Endothelial cell of umbilical vein (primary cell): ENCODE measurements at places on chromosomes 6 and 20. TPM values are rescaled to one million over a fixed set of nuclear protein-coding genes. Genes with fewer than 3 reads are reported as not detected.
A peak's percentile ranks its signal among the peaks of the same experiment; 100 is the strongest.

GRCh38 chr20:52031206-52031562 lies 160.4 kb downstream of the ZFP64 start:
- DNase-seq: no peak

Gene CLVS2
- total RNA-seq: not detected in 2 replicates

Gene GPRC6A
- not detected in 2 replicates for total RNA-seq

Gene ANGPT4
- not detected in 2 replicates for total RNA-seq

Gene TXLNB
- 0.18 and 0.28 TPM in 2 replicates for total RNA-seq

Gene CRISP3
- not detected in 2 replicates for total RNA-seq

DNA sequence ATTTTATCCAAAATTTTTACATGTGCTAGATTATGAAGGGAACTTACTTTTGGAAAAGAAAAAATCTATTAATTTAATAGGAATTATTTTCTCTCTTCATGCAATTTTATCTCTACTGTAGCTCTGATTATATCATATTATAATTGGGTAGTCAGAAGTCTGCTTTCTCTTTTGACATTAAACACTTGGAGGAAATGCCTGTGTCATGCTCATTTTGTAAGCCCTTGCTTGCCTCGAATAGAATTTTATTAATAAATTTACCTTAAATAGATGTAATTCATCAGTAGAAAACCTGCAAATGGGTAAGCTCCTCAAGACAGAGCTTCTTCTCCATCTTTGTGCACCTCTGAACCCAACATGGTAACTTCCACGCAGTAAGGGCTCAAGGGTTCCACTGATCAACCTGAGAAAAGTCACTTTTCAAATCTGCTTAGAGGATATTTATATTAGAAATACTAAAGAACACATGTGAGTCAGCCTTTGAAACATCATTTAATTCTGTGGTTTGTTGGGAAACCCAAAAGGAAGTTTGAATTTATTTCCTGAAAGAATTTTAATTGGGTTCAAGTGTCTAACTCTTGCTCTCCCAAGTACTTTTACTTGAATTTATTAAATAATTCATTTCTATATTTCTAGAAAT lies 266.0 kb downstream of the ALDH8A1 start:
- no peak for DNase-seq

Gene JAG1
- total RNA-seq: 31.7 and 37.0 TPM in 2 replicates

GRCh38 chr6:36150283-36150682 lies 20.0 kb downstream of the MAPK13 start:
- DNase-seq: no peak

DNA sequence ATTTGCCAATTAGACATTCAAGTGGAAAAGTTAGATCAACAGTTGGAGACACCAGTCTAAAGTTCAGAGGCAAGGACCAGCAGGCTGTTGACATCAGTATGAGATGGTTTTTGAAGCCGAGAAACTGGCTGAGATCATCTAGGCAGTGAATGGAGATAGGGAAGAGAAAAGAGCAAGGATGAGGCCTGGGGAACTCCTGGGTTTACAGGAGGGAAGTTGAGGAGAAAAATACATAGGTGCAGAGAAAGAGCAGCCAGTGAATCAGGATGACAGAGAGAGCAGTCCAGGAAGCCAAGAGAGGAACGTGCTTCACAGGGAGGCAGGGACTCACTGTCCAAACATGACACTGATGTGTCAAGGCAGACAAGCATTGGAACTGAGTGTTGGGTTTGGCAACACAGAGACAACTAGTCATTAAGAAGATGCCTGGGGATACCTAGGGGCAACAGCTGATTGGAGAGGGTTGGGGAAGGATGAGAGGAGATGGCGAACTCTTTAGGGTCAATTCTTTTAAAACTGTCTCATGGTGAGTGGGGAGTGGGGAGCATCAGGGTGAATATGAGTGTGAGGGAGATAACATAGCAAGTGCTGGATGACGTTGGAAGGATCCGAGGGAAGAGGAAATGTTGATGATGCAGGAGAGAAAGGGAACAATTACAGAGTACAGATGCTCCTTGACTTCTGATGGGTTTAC lies 13.2 kb upstream of the SALL4 start:
- no peak for DNase-seq

- peak; percentile 65 for DNase-seq
Observed at GRCh38 chr6:52390361-52390727, 28.4 kb downstream of the PAQR8 start.

GRCh38 chr6:1039746-1040145 lies 272.2 kb upstream of the FOXQ1 start:
- DNase-seq: no peak

Gene CST2
- total RNA-seq: not detected in 2 replicates

- no peak for DNase-seq
Observed at GRCh38 chr6:53115741-53116140, 32.9 kb downstream of the GCM1 start.

DNA sequence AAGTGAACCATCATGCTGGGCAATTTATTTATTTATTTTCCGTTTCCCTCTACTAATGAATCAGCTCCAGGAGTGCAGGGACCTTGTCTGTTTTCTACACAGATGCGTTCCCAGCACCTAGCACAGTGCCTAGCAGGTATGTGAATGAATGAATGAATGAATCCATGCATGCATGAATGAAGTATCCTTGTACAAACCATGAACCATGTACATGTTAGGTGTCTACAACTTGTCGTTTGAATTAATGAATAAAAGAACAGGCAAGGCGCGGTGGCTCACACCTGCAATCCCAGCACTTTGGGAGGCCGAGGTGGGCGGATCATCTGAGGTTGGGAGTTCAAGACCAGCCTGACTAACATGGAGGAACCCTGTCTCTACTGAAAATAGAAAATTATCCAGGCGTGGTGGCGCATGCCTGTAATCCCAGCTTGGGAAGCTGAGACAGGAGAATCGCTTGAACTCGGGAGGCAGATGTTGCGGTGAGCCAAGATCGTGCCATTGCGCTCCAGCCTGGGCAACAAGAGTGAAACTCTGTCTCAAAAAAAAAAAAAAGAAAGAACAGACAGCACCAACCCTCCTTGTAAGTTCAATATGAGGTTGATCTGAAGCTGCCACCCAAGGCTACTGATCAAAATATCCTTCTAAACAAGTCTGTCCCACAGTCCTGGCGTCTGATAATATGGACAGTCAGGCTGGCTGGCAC lies 27.3 kb upstream of the SLC9A8 start:
- DNase-seq: no peak

GRCh38 chr6:138765896-138766655 lies 7.5 kb upstream of the CCDC28A start:
- peak; percentile 64 for DNase-seq

- no peak for DNase-seq
Observed at GRCh38 chr6:141164042-141164743, 968.5 kb upstream of the GJE1 start.

- peak; percentile 9 for DNase-seq
Observed at GRCh38 chr6:76861403-76861802, 601.9 kb downstream of the HTR1B start.

Gene COL9A3
- 0.60 and 0.76 TPM in 2 replicates for total RNA-seq

GRCh38 chr20:16744178-16744807 lies 3.9 kb upstream of the OTOR start:
- no peak for DNase-seq

Gene HLA-DRB1
- total RNA-seq: not detected in 2 replicates

DNA sequence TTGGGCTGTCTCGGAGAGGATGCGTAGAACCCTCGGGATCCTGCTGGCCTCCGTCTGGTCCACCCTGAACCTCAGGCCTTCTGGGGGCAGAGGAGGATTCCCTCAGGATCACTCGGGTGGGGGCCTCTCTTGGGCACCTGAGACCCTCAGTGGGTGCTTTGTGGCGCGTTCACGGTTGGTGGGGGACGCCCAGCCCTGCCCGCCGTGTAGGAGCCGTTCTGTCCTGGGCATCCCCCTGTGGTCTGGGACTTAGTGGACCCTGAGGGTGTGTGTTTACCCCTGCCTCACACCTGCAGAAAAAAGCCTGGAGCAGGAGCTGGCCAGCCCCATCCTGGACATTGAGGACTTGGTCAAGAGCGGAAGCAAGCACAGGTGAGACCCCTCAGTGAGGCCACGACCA lies 7.6 kb downstream of the RTEL1 start:
- DNase-seq: no peak

Gene MAVS
- 35.1 and 40.7 TPM in 2 replicates for total RNA-seq

DNA sequence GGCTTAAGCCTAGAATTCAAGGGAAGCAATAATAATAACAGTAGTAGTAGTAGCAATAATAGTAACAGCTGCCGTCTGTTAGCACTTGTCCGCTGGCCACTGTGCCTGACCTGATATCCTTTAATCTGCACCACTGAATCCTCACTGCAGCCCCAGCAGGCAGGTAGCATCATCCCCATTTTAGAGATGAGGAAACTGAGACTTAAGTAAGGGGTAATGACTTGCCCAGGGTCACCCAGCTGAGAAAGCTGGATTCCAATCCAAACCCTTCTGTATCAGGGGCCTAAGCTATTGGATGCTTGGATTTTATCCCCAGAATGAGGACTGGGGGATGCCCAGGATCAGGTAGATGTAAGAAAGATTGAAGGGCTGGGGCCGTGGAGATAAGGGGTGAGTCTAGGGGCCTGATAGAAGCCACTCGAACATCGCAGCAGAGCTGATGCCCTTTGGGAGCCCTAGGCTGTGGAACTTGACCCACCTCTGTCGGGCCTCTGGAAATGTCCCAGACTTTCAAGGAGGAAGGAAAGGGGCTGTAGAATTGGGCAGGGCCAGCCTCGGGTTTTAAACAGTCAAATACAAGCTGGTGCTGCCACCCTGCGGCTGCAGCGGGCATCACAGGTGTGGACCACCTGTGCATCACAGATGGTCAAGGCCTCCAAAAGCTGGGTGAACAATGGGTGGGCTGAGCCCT lies 102.1 kb upstream of the MYL9 start:
- DNase-seq: peak; percentile 44

Gene CLPSL1
- not detected in 2 replicates for total RNA-seq

DNA sequence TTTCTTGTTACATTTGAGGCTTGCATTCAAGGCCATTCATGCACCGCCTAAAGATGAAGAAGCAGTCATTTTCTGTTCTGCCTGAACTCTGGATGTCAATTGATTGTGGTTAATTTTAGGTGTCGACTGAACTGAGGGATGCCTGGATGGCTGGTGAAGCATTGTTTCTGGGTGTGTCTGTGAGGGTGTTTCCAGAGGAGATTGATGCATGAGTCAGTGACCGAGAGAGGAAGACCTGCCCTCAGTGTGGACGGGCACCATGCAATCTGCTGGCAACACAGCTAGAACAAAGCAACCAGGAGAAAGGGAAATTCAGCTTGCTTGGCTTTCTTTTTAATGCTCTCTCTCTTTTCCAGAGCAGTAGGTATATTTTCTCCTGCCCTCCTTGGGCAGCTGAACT lies 164.1 kb upstream of the ECI2 start:
- peak; percentile 22 for DNase-seq

- no peak for DNase-seq
Observed at GRCh38 chr6:73156793-73157767, 68.2 kb downstream of the KHDC1L start.

Gene ABHD16B
- total RNA-seq: not detected in 2 replicates

GRCh38 chr20:41776421-41776820 lies 158.2 kb upstream of the CHD6 start:
- DNase-seq: no peak
